Left colon (tissue), 2 donors: ENCODE measurements at places on chromosomes 3 and 15. TPM values are rescaled to one million over a fixed set of nuclear protein-coding genes. Genes with fewer than 3 reads are reported as not detected.

Gene DNAH12
- 0.17 TPM for total RNA-seq

Gene EBLN2
- total RNA-seq, result 3.2 TPM

Gene USF3
- 25.6 TPM for total RNA-seq

Gene AGBL1
- 0.22 TPM for total RNA-seq

Gene FILIP1L
- total RNA-seq, result 6.7 TPM

Gene CYP1A1
- not detected for total RNA-seq

Gene SLC24A5
- not detected for total RNA-seq

Gene PRTG
- 1.3 TPM for total RNA-seq

Gene ECT2
- 15.7 TPM for total RNA-seq

Gene GOLGA6D
- not detected for total RNA-seq

Gene CTXN2
- total RNA-seq, result not detected

Gene PDZRN3
- total RNA-seq, result 14.2 TPM

Gene GPR171
- total RNA-seq, result 1.9 TPM

Gene HRH1
- 13.8 TPM for total RNA-seq

Gene RGMA
- 12.9 TPM for total RNA-seq

Gene GASK1A
- 2.5 TPM for total RNA-seq

Gene CSPG4
- total RNA-seq, result 2.1 TPM

Gene PPM1M
- 9.3 TPM for total RNA-seq

Gene CNTN4
- total RNA-seq, result 16.8 TPM

DNA sequence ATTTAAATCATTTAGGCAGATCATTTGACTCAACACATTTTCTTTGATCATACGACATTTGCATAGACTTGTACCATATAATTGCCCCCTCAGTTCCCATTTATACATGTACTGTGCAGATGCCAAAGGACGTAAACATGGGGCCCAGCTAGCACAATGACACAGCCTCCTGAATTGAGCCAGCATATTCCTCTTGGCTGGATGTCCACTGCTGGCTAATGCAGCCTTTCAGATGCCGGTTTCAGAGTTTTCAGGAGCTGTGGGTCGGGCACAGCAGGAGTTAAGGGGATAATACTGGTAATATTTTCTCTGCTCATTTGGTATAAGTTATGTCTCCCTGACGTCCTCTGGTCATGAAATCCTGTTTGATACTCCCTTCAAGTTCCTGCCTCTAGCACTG, 39.4 kb downstream of the KAT2B start:
- DNase-seq, result no peak

GRCh38 chr3:177746337-177746933, 549.2 kb upstream of the TBL1XR1 start:
- DNase-seq, result no peak

- DNase-seq, result no peak
Observed at GRCh38 chr15:49288391-49288790, 118.3 kb downstream of the GALK2 start.

DNA sequence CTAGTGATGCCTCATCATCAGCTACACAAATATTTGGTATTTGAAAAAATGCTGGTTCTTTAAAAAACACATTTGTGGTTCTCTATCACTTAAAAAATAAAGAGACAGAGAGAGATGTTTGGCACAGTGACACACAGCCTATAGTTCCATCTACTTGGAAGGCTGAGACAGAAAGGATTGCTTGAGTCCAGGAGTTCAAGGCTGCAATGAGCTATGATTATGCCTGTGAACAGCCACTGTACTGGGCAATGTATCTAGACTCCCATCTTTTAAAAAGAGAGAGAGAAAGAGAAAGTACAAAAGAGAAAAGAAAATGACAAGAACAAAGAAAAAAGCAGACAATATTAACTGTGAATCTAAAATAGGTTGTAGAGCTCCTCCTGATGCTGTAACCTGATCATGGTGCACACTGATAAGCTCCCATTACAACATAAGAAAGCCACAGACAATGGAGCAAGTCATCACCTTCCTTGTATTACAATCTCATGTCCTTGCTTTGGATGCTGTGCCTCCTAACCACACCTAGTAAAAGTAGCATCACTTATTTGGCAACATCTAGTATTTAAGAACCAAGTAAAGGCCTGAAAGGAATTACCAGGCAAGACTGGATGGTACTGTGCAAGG, 31.7 kb upstream of the MAP4 start:
- no peak for DNase-seq

DNA sequence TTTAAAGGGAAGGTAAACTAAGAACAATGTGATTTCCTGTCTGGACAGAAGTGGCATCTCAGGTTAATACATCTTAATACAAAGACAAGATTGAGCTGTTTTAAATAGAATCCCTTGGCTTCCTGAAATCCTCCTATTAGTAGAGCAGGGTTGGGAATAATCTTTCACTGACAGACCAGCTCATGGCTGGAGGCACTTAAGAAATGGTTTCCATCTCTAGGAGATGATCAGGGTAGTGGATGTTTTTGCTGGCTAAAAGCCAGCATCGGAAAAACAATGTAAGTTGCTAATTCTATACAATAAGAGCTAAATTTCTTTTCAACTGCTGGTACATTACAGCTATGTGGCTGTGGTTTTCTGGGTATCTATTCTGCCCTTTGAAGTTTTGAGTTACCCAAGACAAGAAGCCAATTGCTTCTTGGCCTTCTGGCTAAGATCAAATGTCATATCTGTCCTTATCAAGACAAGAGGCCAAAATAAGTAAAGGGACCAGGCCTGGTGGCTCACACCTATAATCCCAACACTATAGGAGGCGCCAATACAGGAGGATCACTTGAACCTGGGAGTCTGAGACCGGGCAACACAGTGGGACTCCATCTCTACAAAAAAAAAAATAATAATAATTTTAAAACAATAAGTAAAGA, 49.6 kb downstream of the SHQ1 start:
- DNase-seq, result no peak

DNA sequence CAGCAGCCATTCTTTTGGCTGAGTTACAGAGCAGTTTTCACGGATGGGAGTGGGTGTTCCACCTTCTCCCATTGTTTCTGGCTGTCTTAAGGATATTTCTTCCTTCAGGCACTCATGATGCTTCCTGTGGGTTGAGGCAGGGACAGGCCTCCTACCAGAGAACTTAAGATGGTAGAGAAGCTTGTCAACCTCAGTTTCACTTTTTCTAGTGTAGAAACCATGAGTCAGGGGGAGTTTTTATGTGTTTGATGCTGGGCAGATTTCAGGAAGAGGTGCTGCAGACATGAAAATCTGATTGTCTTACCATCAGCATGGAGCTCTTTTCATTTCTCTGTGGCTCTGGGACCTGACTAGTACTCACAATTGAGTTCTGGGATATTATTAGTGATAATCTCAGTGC, 48.7 kb upstream of the VEPH1 start:
- no peak for DNase-seq

DNA sequence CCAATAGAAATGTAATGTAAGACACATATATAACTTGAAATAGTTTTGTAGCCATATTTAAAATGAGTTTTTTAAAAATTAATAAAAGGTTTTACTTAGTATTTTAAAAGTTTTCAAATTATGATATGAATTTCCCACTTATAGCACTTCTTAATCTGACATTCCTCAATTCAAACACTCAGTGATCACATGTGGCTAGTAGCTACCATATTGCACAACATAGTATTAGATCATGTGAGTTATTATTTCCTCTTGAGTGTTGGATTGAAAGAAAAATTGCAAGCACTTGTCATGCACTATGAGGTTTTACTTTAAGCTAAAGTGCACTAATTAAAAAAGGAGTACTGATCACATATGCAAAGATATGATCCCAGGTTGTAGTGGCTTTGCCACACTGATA, 453.4 kb upstream of the ROBO2 start:
- DNase-seq, result no peak

GRCh38 chr3:57627976-57628375, 30.8 kb upstream of the ARF4 start:
- no peak for DNase-seq

GRCh38 chr15:64772488-64772887, 2.9 kb downstream of the RBPMS2 start:
- no peak for DNase-seq

DNA sequence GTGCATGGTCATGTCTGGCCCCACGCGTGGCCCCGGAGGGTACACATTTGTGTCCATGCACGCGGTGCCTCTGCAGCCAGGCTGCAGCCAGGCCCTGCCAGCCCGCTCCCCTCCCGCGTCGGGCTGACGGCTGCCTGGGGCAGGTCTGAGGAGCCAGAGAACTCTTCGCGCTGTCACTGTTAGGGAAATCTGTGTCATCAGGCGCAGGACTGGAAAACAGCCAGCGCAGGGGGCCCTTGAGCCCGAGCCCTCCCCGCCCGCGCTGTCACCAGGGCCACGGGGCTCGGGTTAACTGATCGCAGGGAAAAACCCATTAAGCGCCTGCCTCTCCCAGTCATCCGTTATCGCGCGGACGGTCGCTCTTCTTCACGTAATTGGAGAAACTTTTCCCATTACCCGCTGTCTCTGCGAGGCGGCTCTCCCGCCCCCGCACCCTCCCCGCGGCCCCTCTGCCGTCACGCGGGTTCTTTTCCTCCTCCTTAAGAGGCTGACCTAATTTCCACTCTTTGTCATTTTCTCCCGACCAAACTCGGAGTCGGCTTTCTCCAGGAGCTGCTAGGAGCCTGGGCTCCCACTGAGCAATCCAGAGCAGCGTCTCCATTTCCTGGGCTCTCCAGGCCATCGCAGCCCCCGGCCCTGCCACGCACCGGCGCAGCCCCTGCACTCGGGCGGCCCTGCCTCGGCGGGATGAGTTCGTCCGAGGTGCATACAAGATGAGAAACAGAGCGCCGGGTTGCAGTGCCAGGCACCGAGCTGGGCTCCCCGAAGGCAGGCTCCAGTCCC, 57.5 kb upstream of the PRR23E start:
- DNase-seq, result no peak

- DNase-seq, result no peak
Observed at GRCh38 chr3:6351752-6352151, 509.2 kb upstream of the GRM7 start.

DNA sequence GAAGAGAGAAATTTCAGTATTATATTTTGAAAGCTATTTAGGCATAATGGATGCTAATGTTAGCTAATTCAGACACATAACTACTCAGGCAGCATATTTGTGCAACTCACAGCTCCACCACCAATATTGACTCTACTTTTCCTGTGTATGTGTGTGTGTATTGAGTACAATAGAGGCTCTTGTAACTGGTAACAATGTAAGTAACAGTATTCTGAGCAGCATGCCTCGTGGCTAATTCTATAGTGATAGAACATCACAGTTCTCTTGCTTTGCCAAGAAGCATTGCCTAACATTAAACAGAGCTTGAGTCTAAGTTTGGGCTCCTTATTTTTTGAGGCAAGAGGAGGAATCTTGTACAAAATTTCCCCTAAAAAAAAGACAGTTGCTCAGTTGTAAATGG, 98.6 kb upstream of the ARHGEF26 start:
- no peak for DNase-seq

DNA sequence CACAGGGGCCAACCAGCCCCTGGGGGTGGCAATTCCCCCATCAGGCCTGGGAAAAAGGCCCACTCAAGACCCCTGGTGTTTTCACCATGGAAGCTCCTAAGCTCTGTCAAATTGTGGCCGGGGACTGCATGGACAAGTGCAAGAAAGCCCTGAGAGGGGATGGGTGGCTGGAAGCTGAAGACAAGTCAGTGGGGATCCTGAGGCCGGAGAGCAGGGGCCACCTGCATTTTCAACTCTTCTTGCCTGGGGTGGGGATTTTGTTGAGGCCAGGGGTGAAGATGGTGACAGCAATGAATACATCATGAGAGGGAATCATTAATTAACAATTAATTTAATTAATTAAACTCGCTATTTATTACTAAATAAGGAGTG, 33.9 kb downstream of the FEM1B start:
- no peak for DNase-seq

GRCh38 chr3:15645246-15645645, 43.7 kb downstream of the BTD start:
- no peak for DNase-seq

DNA sequence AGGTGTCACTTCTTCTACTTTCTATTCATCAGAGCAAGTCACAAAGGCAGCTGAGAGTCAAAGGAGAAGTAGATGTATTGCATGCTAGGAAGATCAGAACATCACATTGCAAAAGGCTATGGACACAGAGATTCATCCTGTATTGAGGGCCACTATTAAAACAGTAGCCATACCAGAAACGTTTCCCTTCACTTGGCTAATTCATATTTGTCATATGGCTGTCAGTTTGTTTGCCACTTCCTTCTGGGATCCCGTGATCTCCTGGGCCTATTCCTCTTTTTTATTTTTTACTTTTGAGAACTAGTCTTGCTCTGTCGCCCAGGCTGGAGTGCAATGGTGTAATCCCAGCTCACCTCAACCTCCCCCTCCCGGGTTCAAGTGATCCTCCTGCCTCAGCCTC, 184.0 kb upstream of the SATB1 start:
- no peak for DNase-seq

GRCh38 chr3:188578576-188579363, 424.8 kb downstream of the LPP start:
- DNase-seq, result no peak

DNA sequence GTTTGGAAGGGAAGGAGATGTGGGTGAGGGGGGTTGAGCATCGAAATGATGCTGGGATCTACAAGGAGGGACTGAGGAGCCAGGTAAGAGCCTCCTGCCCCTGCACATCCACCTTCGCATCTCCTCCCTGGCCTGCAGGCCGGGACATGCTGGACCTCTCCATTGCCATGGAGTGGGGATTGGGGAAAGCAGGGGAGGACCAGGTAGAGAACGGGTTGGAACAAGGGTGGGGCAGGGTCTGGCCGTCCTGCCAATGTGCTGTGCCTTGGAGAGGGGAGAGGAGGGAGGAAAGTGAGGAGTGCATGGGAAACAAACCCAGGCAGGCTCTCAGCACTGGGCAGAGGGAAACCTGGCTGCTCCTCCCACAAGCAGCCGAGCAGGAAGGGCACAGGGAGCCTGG, 10.6 kb downstream of the PLA2G4B start:
- no peak for DNase-seq

DNA sequence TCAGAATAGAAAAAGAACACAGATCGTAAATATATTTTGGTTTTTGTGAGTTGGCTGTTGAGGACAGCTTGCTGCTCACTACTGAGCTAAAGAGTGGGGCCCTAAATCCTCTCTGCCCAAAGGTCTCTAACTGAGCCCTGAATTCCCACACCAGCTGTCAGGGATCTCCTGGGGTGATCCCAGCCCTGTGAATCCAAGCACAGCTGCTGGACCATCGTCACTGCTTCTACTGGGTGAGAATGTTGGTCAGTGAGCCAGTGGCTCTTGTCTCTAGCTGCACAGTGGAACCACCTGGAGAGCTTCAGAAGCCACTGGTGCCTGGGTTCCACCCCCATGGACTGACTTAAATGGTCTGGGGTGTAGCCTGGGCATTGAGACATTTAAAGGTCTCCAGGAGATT, 90.5 kb upstream of the IL12A start:
- no peak for DNase-seq

GRCh38 chr3:101131767-101132166, 138.5 kb upstream of the ABI3BP start:
- no peak for DNase-seq

DNA sequence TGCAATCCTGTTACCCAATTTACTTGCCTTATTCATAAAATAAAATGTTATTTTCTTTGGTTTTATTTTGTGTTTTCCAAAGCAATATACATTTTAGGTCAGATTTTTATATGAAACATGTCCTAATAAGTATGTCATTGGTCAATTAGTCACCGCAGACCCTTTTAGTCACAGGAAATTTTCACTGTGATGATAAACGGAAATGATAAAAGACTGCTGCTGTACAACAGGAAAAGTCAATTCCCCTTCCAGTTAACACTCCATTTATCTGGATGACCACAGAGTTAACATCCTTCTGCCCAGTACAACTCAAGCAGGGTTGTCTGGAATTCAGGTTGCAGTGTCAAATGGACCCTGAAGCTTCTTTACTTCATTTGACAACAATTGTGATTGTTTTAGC, 175.2 kb downstream of the LSAMP start:
- no peak for DNase-seq

- DNase-seq, result peak; percentile 20
Observed at GRCh38 chr3:27360113-27361078, 8.8 kb downstream of the NEK10 start.
